ENCODE measurements at places on chromosomes 6 and 20.

DNA sequence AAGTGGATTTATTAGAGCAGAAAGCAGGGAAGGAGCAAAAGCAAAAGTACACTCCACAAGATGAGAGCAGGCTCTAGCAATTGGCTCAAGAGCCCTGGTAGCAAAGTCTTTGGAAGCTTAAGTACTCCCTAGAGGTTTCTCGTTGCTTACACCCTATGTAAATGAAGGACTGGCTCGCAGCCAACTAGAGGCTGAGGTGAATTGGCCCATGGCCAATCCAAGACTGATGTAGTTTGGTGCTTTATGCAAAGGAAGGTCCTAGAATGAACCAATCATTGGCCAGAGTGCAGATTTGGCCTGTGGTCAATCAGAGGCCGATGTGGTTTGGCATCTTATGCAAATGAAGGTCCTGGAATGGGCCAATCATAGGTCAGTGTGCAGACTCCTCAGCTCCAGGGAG is 191.3 kb upstream of the ARID1B start:
- ATAC-seq, result no peak

GRCh38 chr20:50691573-50692551 is 520 bp upstream of the RIPOR3 start:
- ATAC-seq, result no peak

DNA sequence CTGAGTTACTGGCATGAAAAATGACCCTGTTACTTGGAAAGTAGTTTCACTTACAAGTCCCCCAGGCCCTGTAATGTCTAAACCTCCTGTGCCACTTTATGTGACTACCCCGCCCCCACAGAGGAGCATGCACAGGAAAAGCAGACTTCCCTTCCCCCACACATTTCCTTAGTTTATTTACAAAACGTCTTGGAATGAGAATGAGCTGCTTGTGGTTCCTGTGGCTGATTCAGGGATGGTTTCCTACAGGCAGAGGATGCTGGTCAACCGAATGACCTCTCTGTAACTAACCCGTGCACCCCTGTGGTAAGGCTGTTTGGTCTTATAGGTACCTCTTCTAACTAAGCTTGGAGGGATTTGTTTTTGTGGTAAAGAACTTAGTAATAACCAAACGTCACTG is 28.5 kb downstream of the RSPO3 start:
- peak; percentile 14 for ATAC-seq

- no peak for ATAC-seq
These were observed 149.8 kb upstream of the AKAP12 start for GRCh38 chr6:151089978-151090377.

DNA sequence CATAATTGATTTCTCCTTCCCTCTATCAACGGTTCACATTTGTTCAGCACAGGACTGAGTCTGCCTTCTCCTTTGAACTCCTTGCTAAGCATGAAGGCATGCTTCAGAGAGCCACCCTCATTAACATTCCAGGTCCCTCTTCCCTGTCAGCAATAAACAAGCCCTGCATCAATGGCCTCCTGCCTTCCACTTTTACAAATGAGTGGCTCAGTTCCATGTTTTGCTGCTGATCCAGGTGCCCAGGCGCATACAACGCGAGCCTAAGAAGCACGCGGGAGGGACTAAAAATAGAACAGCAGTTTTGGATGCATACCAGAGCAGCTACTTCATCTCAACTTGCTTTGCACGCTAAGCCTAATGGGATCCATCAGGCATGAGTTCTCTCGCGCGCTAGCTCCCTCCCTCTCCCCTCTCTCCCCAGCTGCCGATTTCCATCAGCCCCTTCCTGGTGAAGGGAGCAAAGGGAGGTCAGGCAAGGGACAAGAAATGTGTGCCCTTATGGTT is 53.4 kb downstream of the TRAF3IP2 start:
- no peak for ATAC-seq

DNA sequence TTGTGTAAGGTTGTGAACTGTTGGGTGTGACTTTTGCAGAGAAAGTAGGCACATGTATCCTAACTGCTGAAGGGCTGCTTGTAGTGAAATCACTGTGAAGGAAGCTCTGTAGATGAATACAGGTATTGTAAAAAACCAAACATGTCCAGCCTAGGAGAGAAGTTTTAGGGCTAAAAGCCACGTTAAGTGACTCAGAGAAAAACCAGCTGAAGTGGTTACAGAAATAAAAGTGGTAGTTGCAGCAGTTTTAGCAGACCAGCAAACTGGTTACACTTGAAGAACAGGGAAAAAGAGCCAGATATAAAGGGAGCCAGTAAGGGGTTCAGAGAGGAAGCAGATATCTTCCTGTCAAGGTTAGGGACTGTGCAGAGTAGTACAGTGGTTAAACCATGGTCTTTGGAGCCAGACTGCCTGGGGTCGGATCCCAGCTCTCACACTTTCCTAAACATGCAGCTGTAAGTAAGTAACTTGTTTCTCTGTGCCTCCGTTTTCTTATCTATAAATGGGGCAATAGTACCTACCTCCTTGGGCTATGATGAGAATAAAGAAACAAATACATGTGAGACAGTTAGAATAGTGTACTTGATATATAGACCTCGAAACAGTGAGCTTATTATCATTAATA is 33.8 kb upstream of the RNF8 start:
- no peak for ATAC-seq

DNA sequence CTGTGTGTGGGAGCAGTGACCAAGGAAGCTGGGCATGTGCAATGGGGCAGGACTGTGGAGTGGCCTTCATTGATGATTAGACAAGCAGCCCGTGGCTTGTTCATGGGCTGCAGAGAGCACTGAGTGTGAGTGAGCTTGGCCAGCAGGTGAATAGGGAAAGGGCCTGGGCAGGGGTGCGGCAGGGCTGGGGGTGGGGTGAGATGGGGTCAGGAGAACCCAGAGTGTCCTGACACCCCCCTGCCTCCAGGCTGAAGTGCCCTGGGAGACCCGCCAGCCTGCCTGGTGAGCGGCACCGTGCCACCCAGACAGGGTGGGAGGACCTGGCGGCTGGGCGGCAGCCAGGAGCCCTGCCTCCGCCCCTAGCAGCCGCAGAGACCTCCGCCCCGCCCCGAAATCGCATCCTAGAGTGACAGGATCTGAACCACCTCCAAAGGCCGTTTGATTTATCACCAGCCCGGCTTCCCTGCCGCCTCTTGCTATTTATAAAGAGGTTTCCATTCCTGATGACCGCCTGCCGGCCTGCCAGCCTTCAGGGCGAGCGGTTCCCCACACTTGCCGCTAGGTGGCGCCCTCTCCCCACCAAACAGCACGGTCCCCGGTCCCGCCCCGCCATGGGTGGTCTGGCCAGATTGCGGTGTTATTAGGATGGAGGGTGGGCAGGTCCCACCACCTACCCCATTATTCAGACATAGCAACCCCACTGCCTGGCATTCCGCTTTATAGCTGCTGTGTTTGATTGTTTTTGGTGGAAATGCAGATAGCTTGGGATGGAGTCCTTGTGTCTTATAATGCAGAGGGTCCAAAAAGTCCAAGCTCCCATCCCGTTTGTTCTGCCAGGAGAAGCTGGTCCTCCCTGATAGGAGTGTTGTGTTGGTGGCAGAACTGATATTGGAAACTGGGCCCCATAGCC is 3.5 kb downstream of the MYLK2 start:
- ATAC-seq, result peak; percentile 84

GRCh38 chr6:131400054-131400778 is 172.8 kb upstream of the ARG1 start:
- no peak for ATAC-seq

DNA sequence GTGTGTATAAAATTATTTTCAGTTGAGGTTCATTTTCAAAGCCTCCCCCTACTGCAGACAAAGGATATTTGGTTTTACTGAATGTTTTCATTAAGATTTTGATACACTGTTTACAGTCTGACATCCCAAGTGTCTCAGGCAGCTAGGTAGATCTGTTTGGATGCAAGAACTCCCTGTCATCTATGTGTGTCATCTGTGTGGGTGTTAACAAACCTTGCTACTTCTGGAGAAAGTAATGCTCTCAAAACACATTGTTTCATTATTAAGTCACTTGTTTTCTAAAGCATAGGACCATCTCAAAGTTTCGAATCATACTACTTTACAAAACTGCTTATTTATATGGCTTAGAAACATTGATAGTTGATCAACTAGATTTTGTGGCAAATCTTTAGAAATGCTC is 114.5 kb upstream of the TMEM170B start:
- ATAC-seq, result no peak

DNA sequence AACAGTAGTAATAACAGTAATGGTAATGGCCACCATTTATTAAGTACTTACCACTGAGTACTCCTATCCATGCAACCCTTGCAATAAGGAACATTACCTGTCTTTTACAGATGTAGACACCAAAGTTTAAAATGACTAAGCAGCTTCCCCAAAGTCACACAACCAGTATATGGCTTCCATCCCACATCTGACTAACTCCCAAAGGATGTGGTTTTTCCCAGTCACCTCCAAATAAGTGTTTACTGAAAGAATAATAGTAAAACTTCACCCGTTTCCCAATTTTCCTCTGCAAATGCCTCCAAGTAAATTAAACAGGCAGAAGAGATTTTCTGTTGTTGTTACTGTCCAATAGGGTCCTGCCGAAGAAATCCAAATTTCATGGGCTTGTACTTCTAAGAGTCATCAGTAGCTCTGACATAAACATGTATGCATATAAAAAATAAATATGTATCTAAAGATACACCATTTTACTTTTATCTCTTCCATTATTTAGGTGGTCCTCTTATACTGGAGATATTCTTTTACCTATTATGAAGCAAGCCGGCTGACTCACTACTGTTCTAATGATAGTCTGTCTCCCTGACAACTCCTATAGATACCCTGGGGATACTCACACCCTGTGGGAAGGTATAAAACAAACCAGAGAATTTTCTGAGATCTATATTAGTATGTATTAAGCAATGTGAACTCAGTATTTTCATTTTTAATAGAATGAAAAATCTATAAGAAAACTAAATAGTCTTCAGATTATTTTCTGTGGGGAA is 77.9 kb upstream of the ID4 start:
- no peak for ATAC-seq

DNA sequence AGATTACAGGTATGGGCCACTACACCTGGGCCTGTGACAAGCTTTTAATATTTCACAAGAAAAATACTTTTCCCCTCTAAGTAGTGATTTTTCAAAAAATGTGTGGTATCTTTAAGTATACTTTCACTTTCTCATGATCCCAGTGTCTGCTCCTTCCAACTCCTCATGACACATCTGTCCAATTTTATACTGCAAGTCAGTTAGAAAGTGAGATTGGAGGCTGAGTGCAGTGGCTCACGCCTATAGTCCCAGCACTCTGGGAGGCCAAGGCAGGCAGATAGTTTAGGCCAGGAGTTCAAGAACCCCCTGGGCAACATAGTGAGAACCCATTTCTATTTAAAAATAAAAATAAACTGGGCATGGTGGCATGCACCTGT is 20.2 kb downstream of the PIM1 start:
- ATAC-seq, result no peak

Measured in stimulated activated memory B cell treated with anti-CD40 and anti-IgM and Interleukin-4, amounts not matched to agents 10 μg/mL and 1 μg/mL and 100 μg/mL, for 72 hours (primary cell).